ENCODE measurements at places on chromosomes 4 and X.

GRCh38 chr4:186297013-186297645 lies 31.1 kb downstream of the F11 start:
- H3K27me3 ChIP-seq, result peaks cover 16% of the 10 kb centered on the region
- H3K27ac ChIP-seq, result no peak overlapping the region
- H3K4me3 ChIP-seq, result no peak overlapping the region
- H3K36me3 ChIP-seq, result no peaks in the 10 kb centered on the region

GRCh38 chr4:98720871-98721480 lies 62.6 kb upstream of the TSPAN5 start:
- no peak for DNase-seq
- H3K36me3 ChIP-seq, result peaks cover 5% of the 10 kb centered on the region
- no peak overlapping the region for H3K27ac ChIP-seq

- H3K4me3 ChIP-seq, result no peak overlapping the region
- no peak for DNase-seq
- no peaks in the 10 kb centered on the region for H3K36me3 ChIP-seq
- H3K27ac ChIP-seq, result no peak overlapping the region
- H3K27me3 ChIP-seq, result no peaks in the 10 kb centered on the region
- peaks cover 8% of the 10 kb centered on the region for H3K4me1 ChIP-seq
Measured at GRCh38 chr4:114040319-114041116, 61.1 kb upstream of the ARSJ start.

- DNase-seq, result no peak
- H3K4me3 ChIP-seq, result no peak overlapping the region
- H3K27me3 ChIP-seq, result no peaks in the 10 kb centered on the region
- no peak overlapping the region for H3K27ac ChIP-seq
- H3K4me1 ChIP-seq, result no peaks in the 10 kb centered on the region
- H3K36me3 ChIP-seq, result no peaks in the 10 kb centered on the region
Measured at GRCh38 chr4:91345632-91346031, 958.1 kb upstream of the GRID2 start.

GRCh38 chr4:13263967-13264525 lies 220.1 kb downstream of the RAB28 start:
- no peaks in the 10 kb centered on the region for H3K36me3 ChIP-seq
- no peak overlapping the region for H3K27ac ChIP-seq
- DNase-seq, result no peak
- no peak overlapping the region for H3K4me3 ChIP-seq

GRCh38 chrX:99914635-99915034 lies 495.4 kb downstream of the PCDH19 start:
- DNase-seq, result no peak
- H3K36me3 ChIP-seq, result no peaks in the 10 kb centered on the region
- no peaks in the 10 kb centered on the region for H3K4me1 ChIP-seq
- H3K27me3 ChIP-seq, result no peaks in the 10 kb centered on the region
- no peak overlapping the region for H3K4me3 ChIP-seq

DNA sequence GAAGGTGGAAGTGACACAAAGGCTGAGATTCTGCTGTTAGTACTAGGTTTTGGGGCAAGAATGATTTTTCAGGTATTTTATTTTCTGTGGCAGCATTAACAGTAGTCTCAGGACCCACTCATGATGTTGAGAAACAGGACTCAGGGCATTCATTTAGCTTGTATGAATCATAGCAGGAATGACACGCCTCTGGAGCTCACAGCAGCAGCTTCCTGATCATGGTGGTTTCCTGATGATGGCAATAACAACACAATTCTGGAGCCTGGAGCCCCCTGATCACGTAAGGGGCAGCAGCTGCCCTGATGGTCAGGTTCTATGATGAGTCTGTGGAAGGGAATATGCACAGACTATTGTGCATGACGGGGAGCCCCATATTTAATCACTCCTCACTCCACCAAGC lies 47.0 kb downstream of the TASL start:
- H3K4me3 ChIP-seq, result no peak overlapping the region
- no peak overlapping the region for H3K27ac ChIP-seq
- H3K36me3 ChIP-seq, result no peaks in the 10 kb centered on the region
- no peak for DNase-seq
- no peaks in the 10 kb centered on the region for H3K27me3 ChIP-seq
- H3K4me1 ChIP-seq, result no peaks in the 10 kb centered on the region

DNA sequence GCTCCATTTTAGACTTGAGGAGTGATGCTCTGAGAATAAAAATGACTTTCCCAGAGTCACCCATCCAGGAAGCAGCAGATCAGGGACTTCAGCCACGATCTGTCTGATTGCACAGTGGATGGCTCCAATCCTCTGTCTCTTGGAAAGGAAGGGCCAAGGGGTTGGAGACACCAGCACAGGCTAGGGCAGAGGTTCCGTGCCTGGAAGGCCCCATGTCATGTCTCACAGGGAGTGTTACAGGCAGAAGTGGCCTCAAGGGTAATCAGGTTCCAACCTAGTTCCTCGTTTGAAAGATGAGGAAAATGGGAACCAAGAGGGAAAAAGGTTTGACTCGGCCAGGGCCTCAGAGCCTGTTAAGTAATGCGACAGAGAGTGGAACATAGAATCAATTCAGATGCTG lies 160.0 kb downstream of the EFNB1 start:
- no peaks in the 10 kb centered on the region for H3K27me3 ChIP-seq
- no peak overlapping the region for H3K27ac ChIP-seq
- H3K4me1 ChIP-seq, result no peaks in the 10 kb centered on the region
- H3K4me3 ChIP-seq, result no peak overlapping the region
- DNase-seq, result no peak
- H3K36me3 ChIP-seq, result no peaks in the 10 kb centered on the region

DNA sequence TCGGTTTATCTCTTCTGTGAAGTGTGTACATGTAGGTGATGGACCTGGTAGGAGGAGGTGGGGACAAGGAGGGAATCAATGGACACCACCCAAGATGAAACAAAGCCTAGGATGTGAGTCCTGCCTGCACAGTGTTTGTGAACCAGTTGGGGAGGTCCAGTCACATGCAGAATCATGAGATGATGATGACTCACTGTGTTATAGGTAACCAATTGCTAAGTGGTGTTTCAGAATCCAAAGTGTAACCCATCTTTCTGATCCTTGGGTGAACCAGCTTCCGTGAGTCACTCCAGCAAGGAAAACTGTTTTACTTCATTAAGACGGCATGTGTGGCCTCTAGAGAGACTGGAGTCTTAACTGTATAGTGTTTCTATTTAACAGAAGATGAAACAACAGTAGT lies 57.9 kb upstream of the HPF1 start:
- H3K4me1 ChIP-seq, result no peaks in the 10 kb centered on the region
- no peak overlapping the region for H3K27ac ChIP-seq
- no peaks in the 10 kb centered on the region for H3K36me3 ChIP-seq
- DNase-seq, result no peak
- H3K27me3 ChIP-seq, result peaks cover 8% of the 10 kb centered on the region
- H3K4me3 ChIP-seq, result no peak overlapping the region

DNA sequence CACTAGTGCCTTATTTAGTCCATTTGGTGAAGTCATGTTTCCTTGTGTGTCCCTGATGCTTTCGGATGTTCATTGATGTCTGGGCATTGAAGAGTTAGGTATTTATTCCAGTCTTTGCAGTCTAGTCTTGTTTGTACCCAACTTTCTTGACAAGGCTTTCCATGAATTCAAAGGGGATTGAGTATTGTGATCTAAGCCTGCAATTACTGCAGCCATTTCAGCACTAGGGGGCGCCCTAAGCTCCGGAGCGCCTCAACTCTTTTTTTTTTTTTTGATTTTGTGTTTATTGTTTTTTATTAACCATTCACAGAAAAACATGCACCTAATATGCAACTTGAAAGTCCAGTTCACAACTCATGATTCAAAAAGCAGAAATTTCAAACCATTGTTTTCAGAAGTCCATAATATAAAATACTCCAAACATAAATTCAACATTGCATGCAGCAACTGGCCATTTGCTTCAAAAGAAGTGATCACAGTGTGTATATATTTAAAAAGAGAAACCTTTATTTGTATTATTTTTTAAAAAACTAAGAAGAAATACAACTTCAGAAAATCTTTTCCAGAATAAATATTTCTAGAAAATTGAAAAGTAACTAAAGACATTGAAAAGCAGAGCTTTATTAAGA lies 59.2 kb downstream of the PTPN13 start:
- DNase-seq, result peak; percentile 19
- H3K36me3 ChIP-seq, result no peaks in the 10 kb centered on the region
- H3K27ac ChIP-seq, result no peak overlapping the region
- H3K4me3 ChIP-seq, result no peak overlapping the region
- peaks cover 4% of the 10 kb centered on the region for H3K27me3 ChIP-seq
- no peaks in the 10 kb centered on the region for H3K4me1 ChIP-seq

GRCh38 chr4:122122083-122122482 lies 30.0 kb upstream of the BLTP1 start:
- H3K4me3 ChIP-seq, result no peak overlapping the region
- peaks cover 2% of the 10 kb centered on the region for H3K36me3 ChIP-seq
- no peak for DNase-seq
- H3K27me3 ChIP-seq, result no peaks in the 10 kb centered on the region
- H3K27ac ChIP-seq, result no peak overlapping the region
- peaks cover 13% of the 10 kb centered on the region for H3K4me1 ChIP-seq

GRCh38 chr4:58649226-58649625 lies 1539.0 kb upstream of the IGFBP7 start:
- DNase-seq, result no peak
- H3K27ac ChIP-seq, result no peak overlapping the region
- no peaks in the 10 kb centered on the region for H3K27me3 ChIP-seq
- no peaks in the 10 kb centered on the region for H3K36me3 ChIP-seq
- H3K4me1 ChIP-seq, result no peaks in the 10 kb centered on the region

DNA sequence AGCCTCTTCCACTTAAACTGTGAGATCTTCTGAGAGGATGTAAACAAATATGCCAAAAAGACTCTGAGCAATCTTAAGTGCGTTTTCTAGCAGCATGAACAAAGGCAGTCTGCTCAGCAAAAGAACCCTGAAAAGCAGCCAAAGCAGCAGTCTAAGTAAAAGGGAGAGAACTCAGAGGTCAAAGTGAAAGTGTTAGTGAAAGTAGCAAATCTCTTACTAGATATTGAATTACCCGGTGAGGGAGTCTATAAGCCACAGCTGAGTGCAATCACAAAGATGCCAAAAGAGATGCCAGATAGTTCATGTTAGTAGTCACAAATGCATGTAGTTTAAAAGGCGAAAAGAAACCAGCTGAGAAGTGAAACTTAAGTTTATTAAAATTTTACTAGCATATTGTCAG lies 7.9 kb upstream of the GNRHR start:
- H3K27me3 ChIP-seq, result no peaks in the 10 kb centered on the region
- peaks cover 7% of the 10 kb centered on the region for H3K4me1 ChIP-seq
- no peak overlapping the region for H3K4me3 ChIP-seq
- H3K27ac ChIP-seq, result no peak overlapping the region
- peak; percentile 19 for DNase-seq

DNA sequence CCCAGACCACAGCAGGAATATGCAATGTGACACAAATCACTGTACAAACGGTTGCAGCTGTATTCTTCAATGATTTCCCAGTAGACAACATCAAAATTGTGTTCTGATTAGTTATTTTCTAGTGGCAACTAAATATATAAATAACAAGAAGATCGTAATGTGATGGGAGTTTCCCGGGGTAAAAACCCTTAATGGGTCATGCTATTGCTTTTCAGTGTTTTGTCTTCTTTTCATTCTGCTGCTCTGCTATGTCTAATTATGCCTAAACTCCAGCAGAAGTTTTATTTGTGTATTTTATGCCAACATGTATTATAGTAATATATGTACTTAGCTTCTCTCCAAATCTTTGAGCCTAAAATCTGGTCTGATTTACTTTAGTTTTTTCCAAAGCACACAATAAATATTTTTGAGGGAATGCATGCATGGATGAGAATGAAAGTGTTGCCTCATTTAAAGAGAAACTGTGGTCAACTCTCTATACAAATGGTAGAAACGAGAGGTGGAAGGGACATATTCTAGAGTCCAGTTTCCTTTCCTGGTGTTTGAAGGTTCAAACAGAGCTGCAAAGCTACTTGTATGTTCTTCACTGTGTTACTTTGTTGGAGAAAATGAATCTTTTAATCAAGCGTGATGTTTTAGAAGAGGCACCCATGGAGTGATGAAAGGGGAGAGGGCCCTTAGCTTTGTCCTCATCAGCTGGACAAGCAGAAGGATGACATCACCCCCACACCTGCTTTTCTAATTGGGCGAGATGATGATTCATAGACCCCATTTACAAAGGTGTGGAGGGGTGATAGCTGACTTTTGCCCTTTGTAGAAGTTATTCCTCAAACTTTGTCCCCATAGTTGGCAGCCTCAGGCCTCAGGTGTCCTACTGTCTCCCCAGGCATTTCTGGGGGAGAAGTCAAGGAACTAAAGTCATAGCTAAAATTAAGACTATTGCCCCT lies 129.7 kb downstream of the FRAS1 start:
- H3K36me3 ChIP-seq, result no peaks in the 10 kb centered on the region
- no peaks in the 10 kb centered on the region for H3K4me1 ChIP-seq

DNA sequence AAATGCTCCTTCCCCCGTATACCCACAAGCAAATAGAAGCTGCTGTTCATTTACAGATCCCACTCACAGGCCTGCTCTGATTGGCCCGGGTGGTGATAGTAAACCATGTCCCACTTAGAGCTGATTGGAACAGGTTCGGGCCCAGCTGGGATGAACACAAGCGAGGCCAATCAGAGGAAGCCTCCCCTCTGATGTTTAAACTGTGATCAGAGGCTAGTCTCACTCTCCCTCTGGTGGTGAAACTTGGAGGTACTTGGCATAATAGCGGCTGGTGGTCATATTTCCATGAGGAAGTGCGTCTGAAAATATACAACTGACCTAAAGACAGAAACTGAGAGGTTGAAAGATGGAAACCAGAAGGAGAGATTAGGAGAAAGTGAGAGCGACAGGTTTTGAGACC lies 51.5 kb upstream of the TRPC3 start:
- no peaks in the 10 kb centered on the region for H3K36me3 ChIP-seq
- peaks cover 17% of the 10 kb centered on the region for H3K27me3 ChIP-seq
- no peak overlapping the region for H3K4me3 ChIP-seq
- DNase-seq, result peak; percentile 17
- peaks cover 7% of the 10 kb centered on the region for H3K4me1 ChIP-seq
- H3K27ac ChIP-seq, result no peak overlapping the region

DNA sequence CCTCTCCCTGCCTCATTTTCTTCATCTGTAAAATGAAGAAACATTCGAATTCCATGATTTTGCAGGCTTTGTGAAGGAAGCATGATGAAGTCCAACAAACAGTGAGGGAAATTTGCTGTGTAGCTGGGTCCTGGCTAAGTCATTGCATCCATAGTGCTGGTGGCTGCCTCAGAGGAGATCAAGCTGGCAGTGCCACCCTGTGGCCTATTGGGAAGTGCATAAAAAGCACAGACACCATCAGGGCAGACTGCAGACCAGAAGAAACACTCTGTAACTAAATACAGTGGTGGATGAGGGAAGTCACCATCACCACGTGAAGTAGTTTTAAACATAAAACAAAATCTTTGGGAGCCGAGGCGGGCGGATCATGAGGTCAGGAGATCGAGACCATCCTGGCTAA lies 40.7 kb upstream of the DDX3X start:
- H3K4me1 ChIP-seq, result no peaks in the 10 kb centered on the region
- no peak overlapping the region for H3K4me3 ChIP-seq
- peak; percentile 13 for DNase-seq
- H3K27ac ChIP-seq, result no peak overlapping the region
- no peaks in the 10 kb centered on the region for H3K27me3 ChIP-seq
